ENCODE measurements at places on chromosomes 3 and 15.

- DNase-seq, result no peak
Measured at GRCh38 chr15:53962646-53963561, 15.3 kb upstream of the UNC13C start.

DNA sequence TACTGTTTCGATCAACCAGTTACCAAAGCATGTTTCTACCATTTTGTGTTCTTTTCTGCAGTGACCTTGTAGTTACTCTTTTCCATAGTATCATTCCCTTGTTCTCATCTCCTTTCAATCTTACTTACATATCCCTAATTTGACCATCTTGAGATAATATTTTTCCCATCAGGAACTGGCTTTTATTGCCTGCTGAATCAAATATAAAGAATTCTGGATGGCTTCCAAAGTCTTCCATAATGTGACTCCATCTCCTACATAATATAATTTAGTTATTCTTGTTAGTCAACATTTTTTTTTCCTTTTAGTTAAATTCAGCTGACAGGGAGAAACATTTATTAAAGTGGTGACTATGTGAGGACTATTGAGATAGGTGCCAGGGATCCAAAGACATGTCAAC lies 7.0 kb downstream of the USP8 start:
- no peak for DNase-seq

GRCh38 chr3:47976135-47976732 lies 40.0 kb downstream of the MAP4 start:
- DNase-seq, result no peak

DNA sequence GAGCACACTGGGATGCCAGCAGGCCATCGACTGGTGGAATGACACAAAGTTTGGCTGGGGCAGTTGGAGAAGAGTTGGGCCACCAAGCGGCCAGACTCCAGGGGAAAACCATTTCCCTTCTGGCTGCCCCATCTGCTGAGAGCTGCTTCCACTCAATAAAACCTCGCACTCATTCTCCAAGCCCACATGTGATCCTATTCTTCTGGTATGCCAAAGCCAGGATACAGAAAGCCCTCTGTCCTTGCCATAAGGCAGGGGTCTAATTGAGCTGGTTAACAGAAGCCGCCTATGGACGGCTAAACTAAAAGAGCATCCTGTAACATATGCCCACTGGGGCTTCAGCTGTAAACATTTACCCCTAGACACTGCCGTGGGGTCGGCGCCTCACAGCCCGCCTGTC lies 55.1 kb downstream of the NKIRAS1 start:
- no peak for DNase-seq

DNA sequence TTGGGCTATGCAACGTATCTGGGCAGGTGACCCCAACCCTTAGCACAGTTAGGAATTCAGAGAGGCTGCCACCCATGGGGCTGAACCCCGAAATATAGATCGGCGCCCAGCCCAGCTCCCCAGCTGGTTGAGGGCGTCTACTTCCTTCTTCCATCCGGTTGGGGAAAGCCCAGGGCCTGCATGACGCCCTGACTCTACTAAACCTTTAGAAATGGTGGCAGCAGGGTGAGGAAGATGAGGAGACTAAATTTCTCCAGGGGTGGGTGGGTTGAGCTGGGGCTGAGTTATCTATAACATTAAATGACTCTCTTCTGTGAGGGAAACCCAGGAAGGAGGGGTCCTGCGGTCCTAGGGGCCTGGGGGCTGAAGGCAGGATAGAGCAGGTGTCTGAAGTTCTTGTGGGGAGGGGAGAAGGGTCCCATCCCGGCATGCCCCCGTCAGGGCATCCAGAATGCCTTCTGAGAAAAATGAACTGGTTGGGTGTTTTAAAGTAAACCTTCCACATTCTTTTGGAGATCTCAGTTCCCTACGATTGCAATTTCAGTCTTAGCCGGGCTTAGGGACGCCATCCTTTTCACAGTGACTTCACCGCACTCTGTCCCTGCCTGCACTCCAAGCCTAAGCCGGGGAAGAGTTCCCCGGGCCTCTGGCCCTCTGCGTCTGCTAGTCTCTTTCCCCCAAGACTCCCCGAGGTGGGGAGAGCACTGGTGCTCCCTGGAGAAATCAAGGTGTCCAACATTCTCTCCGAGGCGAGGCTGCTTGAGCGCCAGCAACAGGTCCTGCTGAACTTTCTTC lies 28.5 kb downstream of the NR2F2 start:
- no peak for DNase-seq

DNA sequence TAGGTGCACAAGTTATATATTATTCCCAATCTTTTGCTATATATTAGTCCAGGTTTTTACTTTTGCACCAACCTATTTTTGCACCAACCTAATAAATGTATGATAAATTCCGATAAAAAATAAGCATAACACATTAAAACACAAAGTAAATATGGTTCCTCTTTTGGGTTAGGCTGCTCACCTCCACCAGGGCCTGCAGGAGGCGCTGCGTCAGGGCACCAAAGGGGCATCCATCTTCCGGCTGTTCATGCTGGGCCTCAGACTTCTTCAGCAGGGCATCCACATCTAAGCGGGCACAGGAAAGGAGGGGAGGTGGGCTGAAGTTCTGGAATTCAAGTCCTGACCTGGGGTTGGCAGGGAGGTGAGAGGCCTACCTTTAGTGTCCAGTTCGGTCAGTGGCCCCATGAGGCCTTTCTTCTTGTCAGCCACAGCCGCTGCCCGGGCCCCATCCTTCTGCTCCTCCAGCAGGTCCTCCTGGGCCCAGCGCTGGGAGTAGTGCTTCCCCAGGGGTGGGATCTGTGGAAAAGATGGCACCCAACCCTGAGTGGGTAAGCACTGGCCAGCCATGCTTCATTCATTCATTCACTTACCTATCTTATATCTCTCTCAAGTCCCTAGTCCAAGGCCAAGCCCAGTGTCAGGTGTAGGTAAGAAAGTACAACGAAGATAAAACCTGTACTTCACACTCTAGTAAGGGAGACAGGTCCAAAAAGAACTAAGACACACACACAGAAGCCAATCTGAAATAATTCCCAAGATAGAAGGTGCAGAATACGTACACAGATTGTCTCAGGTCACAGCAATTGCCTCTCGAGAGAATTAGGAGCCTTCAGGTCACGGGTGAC lies 5.2 kb downstream of the TADA3 start:
- DNase-seq, result no peak

DNA sequence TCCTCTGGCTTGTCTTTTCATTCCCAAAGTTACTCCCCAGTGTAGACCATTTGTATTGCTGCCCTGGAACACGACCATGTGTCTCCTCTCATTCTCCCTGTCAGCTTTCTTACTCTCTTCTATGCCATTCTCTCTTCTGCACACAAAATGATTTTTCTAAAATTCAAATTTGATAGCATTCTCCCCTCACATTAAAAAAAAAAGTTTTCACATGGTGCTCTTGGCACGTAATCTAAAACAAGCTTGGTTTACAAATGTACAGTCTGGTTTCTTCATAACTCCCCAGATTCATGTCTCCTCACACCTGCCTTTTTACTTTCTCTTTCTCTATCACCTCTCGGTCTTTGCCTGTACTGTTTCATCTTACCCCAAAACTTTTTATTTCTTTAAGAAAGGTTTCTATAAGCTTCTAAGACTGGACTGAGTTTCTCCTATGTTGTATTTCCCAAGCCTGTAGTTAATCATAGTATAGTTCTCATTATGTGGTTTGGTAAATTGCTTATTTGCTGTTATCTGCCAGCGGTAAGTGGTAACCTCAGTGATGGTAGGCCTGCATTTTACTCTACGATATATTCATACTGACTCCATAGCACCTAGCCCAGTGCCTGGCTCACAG lies 31.2 kb downstream of the BCHE start:
- DNase-seq, result no peak

- DNase-seq, result no peak
Measured at GRCh38 chr3:95343228-95343627, 1280.4 kb downstream of the NSUN3 start.

- DNase-seq, result no peak
Measured at GRCh38 chr3:31165399-31165860, 271.0 kb upstream of the GADL1 start.

DNA sequence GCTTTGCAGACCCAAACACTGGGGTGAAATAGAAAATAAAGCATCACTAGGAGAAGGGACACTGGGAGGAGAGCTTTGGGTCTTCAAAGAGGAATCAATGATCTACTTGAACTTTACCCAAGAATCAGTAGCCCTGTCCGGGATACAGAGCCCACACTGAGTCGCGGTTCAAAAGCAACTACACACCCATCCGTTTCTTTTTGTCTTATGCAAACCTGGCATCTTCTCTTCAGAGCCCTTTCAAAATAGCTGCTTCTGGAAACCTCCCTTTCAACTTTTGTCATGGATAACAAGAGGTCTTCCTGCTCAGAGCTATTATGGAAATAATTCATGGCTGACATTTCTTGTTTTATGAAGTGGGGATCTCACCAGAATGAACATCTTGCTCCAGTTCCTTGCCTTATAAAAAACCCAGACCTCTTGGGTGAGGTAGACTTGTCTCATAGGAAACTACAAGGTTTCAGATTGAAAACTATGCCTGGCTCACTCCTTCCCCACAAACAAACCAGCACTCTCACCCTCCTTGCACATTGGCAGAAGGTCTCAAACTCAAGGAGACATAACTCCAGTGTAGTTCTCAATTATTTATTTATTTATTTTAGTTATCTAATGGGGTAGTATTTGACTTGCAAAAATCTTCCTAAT lies 115.1 kb upstream of the ARHGEF3 start:
- DNase-seq, result no peak

DNA sequence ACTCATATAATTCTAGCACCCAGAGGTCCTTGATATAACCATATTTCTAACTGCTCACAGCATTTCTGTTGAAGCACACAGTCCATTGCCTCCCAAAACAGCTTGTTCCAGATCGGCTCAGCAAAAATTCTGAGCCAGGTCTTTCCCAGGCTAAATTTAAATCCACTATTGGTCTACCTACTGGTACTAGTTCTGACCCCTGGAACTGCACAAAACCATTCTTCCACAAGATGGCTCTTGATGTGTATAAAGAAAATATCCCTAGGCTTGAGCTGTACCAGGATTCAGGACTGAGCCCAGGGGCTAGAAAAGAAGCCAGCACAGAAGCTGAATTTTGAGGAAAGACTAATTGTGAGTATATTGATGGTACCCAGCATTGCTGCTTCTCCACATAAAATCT lies 75.4 kb upstream of the ABHD17C start:
- DNase-seq, result no peak

DNA sequence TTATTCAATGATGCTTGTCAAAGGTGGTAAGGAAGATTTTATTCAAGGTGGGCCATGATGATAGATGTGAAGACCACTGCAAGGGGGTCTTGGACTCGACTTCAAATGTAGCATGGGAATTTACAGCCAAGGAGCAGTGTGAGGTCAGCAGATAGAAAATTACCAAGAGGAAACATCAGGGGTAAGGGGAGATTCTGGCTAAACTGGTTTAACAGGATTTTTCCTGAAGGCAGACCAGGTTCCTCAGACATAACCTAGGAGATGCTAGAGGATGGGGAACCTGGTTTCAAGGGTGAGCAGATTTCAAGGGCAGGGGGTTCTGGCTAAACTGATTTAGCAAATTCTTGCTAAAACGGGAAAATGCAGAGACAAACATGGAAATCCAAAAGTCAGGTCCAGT lies 464.9 kb downstream of the TAFA4 start:
- no peak for DNase-seq

DNA sequence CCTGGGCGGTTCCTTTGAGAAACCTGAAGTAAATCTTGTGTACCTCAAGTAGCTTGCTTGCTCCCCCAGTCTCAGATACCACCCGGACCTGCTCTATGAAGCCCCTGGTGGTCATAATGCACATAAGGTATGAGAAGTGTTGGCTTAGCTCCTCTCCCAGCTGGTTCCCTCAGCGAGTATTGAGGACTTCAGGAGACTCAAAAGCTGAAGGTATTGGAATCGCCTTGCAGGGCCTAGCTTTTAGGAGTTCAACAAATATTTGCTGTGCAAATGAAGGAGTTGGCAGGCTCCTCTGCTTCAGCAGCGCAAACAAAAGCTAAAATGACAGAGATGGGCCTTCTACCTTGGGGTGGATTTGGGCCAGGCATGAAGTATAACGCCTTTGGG lies 1.7 kb downstream of the CMTM8 start:
- DNase-seq, result peak; percentile 45

DNA sequence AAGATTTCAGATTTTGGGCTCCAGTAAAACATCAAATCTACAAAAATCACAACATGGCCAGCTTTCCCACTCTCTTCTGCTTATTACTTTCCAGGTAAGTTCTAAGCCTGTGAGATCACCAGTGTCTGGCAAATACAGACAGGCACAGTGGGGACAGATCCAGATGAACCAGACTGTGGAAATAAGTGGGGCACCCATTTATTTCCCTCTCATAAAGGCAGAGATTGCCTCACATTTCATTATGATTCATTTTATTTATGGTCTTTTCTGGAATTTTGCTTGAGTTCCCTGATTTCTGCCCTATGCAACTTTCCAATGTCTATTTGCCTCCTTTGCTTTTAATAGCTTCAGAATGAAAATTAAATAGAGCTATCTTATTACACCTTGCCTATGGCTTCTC lies 66.8 kb downstream of the GREM1 start:
- DNase-seq, result no peak

DNA sequence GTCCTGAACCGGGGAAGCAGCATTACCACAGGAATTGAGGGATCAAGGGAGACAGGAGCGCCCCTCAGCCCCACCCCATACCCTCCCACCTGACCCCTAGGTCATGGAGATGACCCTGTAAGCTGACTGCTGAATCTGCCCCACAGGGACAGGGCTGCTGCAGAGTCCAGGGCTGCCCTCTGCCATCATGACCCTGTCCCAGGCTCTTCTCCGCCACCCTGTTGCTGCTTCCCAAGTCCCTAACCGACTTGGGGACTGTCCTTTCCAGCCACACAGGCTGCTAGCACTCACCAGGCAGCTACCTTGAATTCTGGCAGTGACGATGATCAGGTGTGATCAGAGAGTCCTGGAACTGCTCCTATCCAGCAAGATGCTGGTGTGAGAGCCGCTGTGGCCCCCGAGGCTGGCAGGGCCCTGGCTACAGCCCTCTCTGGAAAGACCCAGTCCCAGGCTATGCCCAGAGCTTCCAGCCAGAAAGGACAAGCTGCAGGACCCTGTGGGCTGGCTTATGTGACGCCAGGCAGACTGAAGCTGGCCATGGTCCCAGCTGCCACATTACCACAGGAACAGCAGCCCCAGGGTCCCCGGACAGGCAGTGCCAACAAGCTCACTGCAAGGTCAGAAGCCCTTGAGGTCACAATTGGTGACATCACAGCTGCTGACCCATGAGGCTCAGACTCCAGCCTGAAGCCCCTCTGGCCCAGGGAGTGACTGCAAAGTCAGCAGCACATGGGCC lies at the start of gene C3orf22:
Gene C3orf22 (minus strand): TSS at position 597 of the 736 bp plus-strand sequence. CDS start 5,542 bp downstream, outside the sequence.
- peak; percentile 48 for DNase-seq

Data from activated naive CD4-positive, alpha-beta T cell treated with anti-CD3 and anti-CD28 coated beads, Interleukin-2, amount 50 U/mL, for 72 hours (primary cell).